Cardiac septum (tissue), 1 donor: ENCODE measurements at places on chromosomes 13 and 19. TPM values are rescaled to one million over a fixed set of nuclear protein-coding genes. Genes with fewer than 3 reads are reported as not detected.

DNA sequence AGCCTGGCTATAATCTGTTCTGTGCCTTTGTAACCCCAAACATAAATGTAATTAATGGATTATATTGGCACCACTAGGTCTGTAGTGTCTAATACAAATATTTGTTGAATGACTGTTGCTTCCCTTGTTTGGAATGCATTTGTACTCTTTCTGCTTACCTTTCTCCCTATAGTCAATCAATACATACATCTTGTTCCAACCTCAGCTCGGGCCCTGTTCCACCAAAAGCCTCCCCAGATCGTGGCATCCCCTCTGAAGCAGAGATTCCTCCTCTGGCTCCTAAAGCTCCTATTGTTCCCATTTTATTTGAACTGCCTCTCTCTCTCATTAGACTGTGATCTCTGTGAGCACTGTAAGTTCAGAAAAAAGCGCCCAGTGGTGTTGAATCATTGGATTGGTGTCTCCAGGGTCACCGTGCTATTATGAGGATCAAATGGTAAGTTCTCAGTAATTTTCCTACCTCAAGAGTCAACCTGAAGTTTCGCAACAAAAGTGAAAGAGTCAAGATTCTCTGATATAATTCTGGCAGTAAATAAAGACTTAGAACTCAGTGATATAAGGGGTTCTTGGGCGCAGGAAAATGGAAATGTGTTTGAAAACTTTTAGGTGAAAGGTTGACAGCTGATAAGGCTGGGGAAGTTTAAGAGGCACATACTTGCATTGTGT, 151.5 kb downstream of the KLF5 start:
- DNase-seq, result no peak

DNA sequence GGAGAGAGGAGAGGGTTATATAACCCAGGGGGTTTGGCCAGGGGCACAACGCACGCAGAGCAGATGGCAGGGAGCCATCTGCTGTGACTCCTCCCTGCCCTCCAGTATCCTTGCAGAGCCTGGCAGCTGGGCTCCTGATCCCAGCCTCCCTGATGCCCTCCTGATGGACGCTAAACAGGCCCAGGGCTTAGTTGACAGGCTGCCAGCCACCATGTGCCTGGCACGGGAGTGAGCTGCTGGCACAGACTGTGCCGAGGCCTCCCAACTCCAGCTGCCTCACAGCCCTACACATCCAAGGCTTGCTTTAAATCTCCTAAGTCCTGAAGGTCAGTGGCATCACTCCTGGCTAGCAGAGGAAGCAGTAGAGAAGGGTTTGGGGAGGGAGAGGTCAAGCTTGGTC, 16.7 kb downstream of the SYDE1 start:
- DNase-seq, result peak; percentile 90

DNA sequence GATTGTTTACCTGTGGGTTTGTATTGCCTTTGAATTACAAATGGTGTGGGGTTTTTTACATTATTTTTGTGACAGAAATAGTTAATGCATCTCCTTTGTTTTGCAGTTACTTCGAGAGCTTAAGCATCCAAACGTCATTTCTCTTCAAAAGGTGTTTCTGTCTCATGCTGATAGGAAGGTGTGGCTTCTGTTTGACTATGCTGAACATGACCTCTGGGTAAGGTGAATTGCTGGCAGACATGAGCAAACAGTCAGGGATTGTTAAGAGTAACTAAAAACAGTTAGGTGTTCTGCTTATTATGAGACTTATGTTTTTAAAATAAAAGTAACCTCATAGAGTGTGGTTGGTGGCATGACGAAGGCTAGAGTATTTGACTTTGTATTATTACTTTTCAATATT, 95.0 kb downstream of the CDK8 start:
- DNase-seq, result no peak

GRCh38 chr13:99796175-99796819, 175.3 kb downstream of the ZIC5 start:
- DNase-seq, result no peak

GRCh38 chr19:2207991-2208860, 27.9 kb downstream of the PLEKHJ1 start:
- DNase-seq, result no peak

- DNase-seq, result no peak
Observed at GRCh38 chr13:34608331-34608730, 333.7 kb upstream of the NBEA start.

GRCh38 chr13:47801555-47801954, 199.5 kb downstream of the SUCLA2 start:
- no peak for DNase-seq

The RASAL3 gene
- total RNA-seq, result 1.7 TPM

The ADPRHL1 gene
- total RNA-seq, result 480 TPM

The CATSPERD gene
- not detected for total RNA-seq

The ZNF791 gene
- 14.8 TPM for total RNA-seq

The MIA gene
- total RNA-seq, result 1.00 TPM

The SHISA2 gene
- total RNA-seq, result 0.89 TPM

The PRKCG gene
- total RNA-seq, result not detected
